ENCODE measurements at places on chromosomes 1 and 21. TPM values are rescaled to one million over a fixed set of nuclear protein-coding genes. Genes with fewer than 3 reads are reported as not detected.

Gene SNX7
- total RNA-seq, result not detected

Gene PNRC2
- 138 TPM for total RNA-seq

Gene GPR157
- 8.9 TPM for total RNA-seq

Gene CELA2B
- total RNA-seq, result not detected

Gene UBASH3A
- total RNA-seq, result 59.1 TPM

Gene FOXJ3
- 77.8 TPM for total RNA-seq

Gene LCE1C
- total RNA-seq, result not detected

DNA sequence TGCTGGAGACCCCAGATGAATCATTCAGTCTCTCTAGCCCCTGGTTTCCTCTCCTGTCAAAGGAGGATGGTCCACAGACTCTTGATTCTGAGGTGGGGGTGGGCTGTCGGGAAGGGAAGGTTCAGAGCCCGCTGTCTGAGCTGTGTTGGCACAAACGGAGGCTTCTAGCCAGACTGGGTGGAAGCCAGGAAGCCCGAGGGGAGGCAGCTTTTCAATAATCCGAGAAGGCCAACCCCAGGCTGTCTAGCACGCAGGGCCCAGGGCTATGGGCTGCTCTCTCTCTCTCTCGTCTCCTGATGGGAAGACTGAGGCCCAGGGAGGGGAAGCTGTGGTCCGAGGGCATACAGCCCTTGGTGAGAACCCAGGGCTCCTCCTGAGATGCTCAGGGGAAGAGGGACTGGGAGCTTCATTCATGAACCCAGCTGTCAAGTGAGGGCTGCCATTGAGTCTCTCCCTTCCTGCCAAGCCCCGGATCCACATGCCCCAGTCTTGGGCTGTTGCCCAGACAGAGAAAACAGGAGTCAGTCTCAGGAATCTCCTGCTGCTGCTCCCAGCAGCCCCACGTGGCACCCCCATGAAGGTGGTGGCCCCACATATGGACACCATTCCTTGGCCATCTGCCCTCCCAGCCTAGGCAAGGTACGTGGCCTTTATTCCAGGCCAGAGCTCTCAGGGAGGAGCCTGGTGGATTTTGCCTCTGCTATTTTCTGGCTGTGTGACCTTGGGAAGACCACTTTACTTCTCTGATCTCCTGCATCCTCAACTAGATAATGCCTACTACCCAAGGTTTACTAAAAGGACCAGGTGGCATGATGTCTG, 44.4 kb downstream of the RAP1GAP start:
- DNase-seq, result no peak

DNA sequence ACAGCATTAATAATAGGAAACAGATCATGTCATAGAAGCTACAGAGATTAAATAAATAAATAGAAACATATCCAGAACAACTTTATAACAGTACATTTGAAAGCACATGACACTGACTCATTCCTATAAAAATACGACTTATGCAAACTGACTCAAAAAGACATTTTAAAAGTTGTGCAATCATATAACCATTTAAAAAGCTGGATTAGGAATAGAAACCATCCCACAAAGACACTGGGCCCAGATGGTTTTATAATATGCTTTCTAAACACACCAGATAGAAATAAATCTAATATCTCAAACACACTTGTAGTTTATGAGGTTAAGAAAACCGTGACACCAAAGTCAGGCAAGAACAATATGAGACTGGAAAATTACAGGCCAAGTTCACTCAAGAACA, 47.6 kb downstream of the MATN1 start:
- DNase-seq, result no peak

DNA sequence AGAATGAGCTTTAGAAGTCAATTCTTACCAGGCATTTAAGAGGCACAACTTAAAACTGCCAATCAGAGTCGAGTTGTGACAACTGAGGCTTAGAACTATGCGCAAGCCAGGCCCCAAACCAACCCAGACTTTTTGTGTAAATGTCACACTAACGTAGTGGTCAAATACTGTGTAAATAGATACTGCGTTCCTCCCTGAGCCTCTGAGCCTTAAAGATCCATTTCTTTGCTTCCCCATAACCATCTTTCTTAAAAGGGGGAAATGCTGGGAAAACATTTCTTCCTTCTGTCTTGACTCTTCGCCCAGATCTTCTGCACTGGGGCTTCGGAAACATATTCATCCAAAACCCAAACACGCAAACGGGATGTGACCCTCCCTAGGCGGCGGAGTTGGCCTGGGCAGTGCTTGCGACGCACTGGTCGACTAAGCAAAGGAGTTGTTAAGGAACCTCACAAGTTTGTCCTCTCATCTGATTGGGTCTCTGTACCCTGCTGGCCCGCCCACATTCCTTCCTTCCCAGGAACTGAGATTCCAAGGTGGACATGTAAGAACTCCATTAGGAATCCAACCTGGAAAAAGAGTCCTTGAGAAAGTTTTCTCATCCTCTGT, 2.6 kb downstream of the ADAMTS5 start:
- no peak for DNase-seq

DNA sequence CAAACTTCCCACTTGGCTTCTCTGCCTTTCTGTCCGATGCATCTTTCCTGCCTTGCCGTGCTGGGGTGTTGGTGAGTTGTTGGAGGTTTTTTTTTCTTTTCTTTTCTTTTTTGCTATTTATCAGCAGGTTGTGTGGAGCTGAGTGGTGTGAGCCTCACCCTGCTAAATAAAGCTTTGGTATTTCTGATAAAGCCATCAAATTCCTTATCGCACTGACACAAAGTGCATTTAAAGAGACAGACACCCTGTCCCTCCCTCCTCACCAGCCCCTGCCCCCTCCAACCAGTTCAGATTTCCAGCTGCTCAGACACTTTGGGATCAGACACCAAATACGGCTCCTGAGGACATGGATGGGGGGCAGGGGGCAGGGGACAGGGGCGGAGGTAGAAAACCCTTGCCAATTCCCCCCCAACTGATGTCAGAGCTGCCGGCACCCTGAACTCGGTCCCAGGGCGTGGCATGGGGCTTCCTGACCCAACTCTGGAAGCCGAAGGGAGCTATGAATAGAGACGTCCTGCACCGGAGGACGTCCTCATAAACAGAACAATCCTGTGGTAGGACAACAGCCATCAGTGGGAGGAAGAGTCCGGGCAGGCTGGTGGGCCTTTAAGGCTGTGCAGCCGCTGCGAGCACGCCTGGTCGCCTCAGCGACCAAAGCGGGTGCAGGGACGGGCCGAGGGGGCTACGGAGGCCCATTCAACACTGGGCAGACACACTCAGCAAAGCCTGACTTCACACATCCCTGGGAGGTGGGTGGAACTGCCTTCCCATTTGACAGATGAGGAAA, 79.0 kb downstream of the CASZ1 start:
- DNase-seq, result no peak

GRCh38 chr1:211340622-211341507, 14.2 kb downstream of the TRAF5 start:
- DNase-seq, result no peak

- no peak for DNase-seq
Observed at GRCh38 chr1:84847253-84848250, 45.5 kb downstream of the LPAR3 start.

GRCh38 chr21:25563361-25564116, 43.7 kb downstream of the MRPL39 start:
- no peak for DNase-seq

DNA sequence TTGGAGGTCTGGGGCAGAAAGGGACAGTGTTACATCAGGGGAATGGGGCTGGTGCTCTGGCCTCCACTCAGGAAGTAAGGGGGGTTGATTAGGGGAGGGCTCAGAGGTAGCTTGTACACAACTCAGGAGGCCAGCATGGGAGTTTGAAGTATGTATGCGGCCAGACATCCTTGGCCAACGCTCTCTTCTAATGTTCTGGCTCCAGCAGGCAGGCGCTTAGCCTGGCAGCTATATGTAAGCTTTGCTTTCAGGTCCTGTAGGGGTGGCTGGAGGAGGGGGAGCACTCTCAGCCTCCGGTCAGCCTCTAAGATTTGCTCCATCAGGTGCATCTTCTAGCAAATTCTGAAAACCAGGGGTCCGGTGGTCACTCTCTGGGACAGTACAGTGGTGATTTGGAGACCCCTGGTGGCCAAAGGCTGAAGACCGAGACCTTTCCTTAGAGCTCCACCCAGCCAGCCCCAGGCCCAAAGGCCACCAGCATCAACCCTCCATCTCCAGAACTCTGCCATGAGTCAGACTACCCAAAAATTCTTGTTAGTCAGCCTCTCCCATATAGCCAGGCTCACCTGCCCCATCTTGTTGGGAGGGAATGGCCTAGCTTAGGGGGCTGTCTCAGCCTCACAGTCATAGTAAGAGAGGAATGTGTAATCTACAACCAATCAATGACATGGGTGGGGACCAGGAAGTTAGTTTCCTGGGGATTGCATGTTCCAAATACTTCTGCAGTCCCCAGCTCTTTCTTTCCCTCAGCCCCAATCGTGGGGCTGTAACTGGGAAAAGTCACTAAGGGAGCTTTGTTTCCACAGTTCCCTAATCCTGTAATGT, 9.7 kb upstream of the COL8A2 start:
- no peak for DNase-seq

GRCh38 chr1:14083706-14084105, 383.7 kb downstream of the PRDM2 start:
- no peak for DNase-seq

- no peak for DNase-seq
Observed at GRCh38 chr21:40534886-40535285, 312.1 kb downstream of the DSCAM start.

DNA sequence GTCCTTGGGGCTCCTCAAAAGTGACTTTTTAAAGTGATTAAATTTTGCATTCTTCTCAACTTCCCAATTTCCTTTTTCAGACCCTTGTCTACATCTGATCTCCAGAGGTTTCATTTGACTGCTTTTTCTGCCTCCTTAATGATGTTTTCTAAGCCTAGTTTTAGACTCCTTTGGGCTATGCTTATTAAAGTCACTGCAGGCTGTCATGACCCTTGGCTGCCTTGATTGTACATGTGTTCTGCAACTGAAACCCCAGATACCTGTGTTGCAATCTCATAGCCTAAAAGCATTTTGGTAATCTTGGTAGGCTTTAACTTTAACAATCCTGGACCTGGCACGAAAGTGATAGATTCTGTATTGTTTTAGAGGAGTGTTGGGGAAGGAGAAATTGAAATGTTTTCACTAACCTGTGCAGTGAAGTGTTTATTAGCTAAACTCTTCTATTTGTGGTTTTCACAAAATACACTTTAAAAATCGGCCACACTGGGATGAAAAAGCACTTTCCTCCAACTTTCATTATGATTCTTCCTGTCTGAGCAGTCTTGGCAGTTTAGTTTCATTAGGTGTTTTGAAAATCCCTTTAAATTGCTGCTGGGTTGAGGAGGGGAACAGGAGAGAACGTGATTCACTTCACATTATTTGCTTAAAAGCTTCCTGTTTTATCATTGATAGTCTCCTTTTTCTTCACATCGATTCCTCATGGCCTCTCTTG, 4.9 kb downstream of the MACO1 start:
- no peak for DNase-seq

All from T-cell (primary cell).